Endothelial cell (in vitro differentiated cells): ENCODE measurements at places on chromosomes 12 and 14.
A peak's percentile ranks its signal among the peaks of the same experiment; 100 is the strongest.

DNA sequence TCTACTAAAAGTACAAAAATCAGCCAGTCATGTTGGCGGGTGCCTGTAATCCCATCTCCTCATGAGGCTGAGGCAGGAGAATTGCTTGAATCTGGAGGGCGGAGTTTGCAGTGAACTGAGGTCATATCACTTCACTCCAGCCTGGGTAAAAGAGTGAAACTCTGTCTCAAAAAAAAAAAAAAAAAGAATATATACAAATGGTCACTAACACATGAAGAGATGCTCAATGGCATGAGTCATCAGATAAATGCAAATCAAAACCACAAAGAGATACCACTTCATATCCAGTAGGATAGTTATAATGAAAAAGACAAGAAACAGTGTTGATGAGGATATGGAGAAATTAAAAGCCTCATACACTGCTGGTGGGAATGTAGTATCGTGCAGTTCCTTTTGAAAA lies 33.6 kb upstream of the METAP2 start:
- no peaks in the 10 kb centered on the region for H3K36me3 ChIP-seq
- H3K4me3 ChIP-seq: no peak overlapping the region
- DNase-seq: no peak
- no peak overlapping the region for H3K27ac ChIP-seq

GRCh38 chr12:30106204-30106965 lies 322.6 kb upstream of the TMTC1 start:
- no peak overlapping the region for H3K27ac ChIP-seq
- H3K4me3 ChIP-seq: no peak overlapping the region
- H3K4me1 ChIP-seq: peaks cover 15% of the 10 kb centered on the region
- no peaks in the 10 kb centered on the region for H3K27me3 ChIP-seq
- DNase-seq: peak; percentile 24
- H3K36me3 ChIP-seq: peaks cover 5% of the 10 kb centered on the region

DNA sequence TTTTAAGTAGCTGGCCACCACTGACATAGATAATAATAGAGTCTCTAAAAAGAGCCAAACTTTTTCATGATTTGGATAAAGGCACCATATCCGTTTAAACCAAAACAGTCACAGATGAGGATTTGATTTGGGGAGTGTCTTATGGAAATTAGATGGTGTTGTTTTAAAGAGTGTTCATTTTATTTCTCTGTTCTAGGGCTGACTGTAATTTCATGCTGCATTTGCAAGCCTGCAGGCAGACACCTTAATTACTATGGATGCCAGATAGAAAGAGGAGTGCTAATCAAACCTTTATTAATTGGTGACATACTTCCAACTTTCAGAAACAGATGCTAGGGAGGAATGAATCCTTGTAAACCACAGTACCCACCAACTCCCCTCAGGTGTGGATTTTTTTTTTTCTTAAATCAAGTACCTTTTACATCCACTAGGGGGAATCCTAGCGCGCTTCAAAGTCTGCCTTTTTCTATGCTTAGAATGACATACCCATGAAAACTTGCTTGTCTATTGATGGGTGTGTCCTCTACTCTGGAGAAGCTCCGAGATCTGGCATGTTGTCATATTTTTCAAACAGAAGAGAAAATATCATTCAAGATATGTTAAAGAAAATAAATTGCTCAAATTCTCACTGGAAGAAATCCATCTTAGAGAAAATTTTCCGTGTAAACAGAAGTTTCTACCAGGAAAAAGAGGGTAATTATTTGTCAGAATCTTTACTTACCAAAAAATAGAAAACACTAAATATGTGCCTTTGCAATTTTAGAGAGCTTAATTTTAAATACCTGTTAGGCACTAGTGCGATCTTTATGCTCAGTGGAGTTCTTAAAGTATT lies 14.2 kb upstream of the PLXNC1 start:
- no peaks in the 10 kb centered on the region for H3K36me3 ChIP-seq
- H3K27ac ChIP-seq: no peak overlapping the region
- no peak overlapping the region for H3K4me3 ChIP-seq
- H3K4me1 ChIP-seq: no peaks in the 10 kb centered on the region

- H3K27me3 ChIP-seq: no peaks in the 10 kb centered on the region
- H3K4me3 ChIP-seq: no peak overlapping the region
- H3K36me3 ChIP-seq: no peaks in the 10 kb centered on the region
- no peak overlapping the region for H3K27ac ChIP-seq
- no peak for DNase-seq
Measured at GRCh38 chr12:90833228-90833627, 121.7 kb downstream of the CCER1 start.

- no peak overlapping the region for H3K27ac ChIP-seq
- no peak overlapping the region for H3K4me3 ChIP-seq
- peaks cover 10% of the 10 kb centered on the region for H3K4me1 ChIP-seq
- H3K36me3 ChIP-seq: peaks cover 7% of the 10 kb centered on the region
Measured at GRCh38 chr12:123056053-123056452, 75.6 kb downstream of the ARL6IP4 start.

DNA sequence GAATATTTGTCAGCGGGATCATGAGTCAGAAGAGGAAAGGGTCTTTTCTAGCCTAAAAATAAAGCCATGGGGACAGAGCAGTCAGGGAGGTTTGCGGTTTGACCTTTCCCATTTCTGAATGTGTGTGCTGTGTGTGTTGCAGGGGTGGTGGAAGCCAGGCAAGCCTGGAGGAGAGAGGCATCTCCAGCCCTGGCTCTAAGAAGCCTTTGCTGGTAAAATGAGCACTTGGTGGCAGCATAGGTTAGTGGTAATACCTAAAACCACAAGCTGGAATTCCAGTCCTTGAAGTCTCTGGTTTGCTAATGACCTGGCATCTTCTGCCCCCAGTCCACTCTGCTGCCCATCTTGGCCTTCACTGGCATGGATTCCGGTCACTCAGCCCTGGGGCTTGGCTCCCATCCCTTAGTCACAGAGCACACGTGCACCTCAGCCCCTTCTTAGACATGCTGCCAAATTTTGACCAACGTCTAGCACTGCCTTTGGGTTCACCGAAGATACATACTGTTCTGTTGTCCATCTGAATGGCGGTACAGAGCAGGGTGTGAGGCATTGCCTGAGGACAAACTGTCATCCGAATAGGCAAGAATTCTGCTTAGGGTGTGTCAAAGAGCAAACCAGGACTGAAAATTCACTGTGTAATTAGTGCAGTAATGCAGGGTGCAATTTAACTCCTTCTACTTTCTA lies 52.7 kb downstream of the KCNA5 start:
- no peaks in the 10 kb centered on the region for H3K4me1 ChIP-seq
- DNase-seq: no peak
- no peaks in the 10 kb centered on the region for H3K36me3 ChIP-seq
- peaks cover 3% of the 10 kb centered on the region for H3K27me3 ChIP-seq
- H3K27ac ChIP-seq: no peak overlapping the region
- no peak overlapping the region for H3K4me3 ChIP-seq

GRCh38 chr12:109284392-109284791 lies 24.7 kb downstream of the FOXN4 start:
- DNase-seq: no peak
- no peak overlapping the region for H3K4me3 ChIP-seq
- no peak overlapping the region for H3K27ac ChIP-seq
- no peaks in the 10 kb centered on the region for H3K4me1 ChIP-seq
- no peaks in the 10 kb centered on the region for H3K36me3 ChIP-seq

GRCh38 chr14:91394105-91395081 lies 23.2 kb downstream of the CCDC88C start:
- H3K4me3 ChIP-seq: no peak overlapping the region
- peaks cover 49% of the 10 kb centered on the region for H3K4me1 ChIP-seq
- no peak overlapping the region for H3K27ac ChIP-seq
- no peak for DNase-seq

GRCh38 chr12:92634730-92635129 lies 68.1 kb upstream of the PLEKHG7 start:
- H3K4me3 ChIP-seq: no peak overlapping the region
- no peaks in the 10 kb centered on the region for H3K36me3 ChIP-seq
- no peak for DNase-seq
- no peak overlapping the region for H3K27ac ChIP-seq
- no peaks in the 10 kb centered on the region for H3K27me3 ChIP-seq
- H3K4me1 ChIP-seq: no peaks in the 10 kb centered on the region
